NCI-H1694 (cell line): ENCODE measurements at places on chromosomes 3 and 15.
A peak's percentile ranks its signal among the peaks of the same experiment; 100 is the strongest.

DNA sequence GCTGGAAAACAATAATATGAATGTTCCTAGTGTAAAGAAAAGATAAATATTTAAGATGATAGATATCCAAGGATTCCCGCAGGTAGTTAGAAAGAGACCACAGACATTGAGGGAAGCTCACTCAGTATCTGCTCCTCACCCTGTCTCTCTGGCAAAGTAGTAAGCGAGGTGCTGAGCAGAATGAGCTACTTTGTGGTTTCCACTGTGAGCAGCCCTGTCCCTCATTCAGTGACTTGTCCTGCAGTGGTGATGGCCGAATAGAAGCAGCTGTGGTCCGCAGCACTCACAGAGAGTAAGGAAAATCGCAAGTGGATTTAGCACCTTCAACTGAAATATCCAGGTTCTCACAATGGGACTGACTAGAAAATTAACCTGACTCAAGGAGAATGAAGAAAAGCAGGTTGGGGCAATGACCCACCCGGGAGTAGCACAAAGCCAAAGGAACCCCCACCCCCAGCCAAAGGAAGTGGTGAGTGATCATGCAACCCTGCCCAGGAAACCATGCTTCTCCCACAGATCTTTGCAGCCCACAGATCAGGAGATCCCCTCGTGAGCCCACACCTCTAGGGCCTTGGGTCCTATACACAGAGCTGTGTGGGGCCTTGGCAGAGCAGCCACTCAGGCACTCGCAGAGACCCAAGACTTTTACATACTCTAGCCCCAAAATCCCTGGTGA, 21.8 kb upstream of the SLC25A38 start:
- DNase-seq, result no peak

DNA sequence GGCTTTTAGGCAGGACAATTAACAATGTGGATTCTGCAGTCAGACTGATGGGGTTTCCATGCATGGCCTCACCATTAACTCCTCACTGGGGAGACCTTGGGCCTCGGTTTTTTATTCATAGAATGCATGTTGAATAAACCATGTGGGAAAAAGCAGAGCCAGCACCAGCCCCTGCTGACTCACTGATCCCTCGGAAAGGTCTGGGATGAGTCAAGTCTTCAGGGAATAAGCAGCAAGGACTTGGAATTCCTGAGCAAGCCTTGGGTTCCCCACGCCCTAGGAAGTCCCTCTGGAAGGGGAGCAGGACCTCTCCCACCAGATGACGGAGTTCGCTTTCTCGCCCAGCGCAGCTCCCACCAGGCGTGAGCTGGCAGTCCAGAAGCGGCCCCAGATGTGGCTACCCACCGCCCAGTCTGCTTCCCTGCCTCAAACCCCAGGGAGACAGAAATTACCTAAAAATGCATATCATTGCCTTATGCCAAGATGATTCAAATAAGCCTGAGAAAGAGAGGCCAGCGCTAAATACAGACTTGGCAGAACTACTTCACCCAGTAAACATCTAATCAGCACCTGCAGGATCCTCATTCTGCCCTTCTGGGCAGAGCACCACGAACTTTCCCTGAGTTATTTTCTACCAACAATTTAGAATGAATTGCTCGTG, 45.4 kb downstream of the BTD start:
- no peak for DNase-seq

GRCh38 chr3:72151465-72152238, 366.7 kb upstream of the PROK2 start:
- no peak for DNase-seq

- DNase-seq, result no peak
These were observed 27.5 kb downstream of the APBA2 start for GRCh38 chr15:28913171-28913765.

- no peak for DNase-seq
These were observed 123.7 kb upstream of the HACD2 start for GRCh38 chr3:123708531-123708930.

GRCh38 chr15:62142736-62143135, 22.3 kb downstream of the C2CD4B start:
- no peak for DNase-seq

DNA sequence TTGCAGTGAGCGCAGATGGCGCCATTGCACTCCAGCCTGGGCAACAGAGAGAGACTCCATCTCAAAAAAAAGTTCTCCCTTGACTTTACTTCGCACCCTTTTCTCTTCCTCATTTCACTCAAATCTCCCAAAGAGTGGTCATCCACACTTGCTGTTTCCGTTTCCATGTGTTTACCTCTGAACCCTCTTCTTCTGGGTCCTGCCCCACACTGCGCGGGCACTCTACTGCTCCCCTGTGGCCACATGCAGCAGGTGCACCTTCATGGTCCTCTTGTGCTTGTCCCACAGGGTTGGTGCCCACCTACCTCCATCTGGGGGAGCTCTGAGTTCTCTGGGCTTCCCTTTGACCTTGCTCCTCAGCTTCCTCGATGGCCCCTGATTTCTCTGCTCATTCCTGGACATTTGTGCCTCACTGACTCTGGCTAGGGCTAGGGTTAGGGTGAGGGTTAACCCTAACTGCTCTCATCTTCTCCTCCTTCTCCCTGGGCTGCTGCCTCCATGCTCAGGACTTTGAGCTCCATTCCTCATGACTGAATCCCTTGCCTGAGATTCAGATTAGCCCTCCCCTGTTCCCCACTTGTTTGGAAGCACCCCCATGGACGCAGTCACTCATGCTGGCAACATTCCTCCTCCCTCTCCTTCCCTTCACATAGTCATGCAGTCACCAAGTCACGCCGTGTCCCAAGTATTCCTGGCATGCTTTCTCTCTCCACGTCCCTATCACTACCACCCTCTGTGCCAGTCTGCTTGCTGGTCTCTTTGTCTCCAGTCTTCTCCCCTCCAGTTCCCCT, 26.6 kb upstream of the KY start:
- DNase-seq, result no peak

- DNase-seq, result no peak
These were observed 279.1 kb upstream of the IGF1R start for GRCh38 chr15:98369081-98369716.

DNA sequence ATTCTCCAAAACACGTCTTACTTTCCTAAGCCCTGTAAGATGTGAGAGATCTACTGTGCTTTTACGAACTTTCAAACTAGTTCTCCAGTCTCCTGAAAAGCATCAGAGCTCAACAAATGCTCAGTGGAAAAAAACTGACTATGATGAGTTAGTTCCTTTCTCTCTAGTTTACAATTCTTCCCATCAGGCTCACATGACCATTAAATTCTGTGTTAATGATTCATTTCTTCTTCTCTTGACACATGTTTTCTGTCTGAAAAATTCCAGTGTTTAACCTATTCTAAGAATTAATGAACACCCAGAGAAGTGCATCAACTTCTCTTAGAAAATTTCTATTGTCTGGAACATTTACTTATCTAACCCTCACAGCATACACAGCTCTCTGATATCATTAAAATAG, 844.3 kb downstream of the SI start:
- no peak for DNase-seq

- peak; percentile 73 for DNase-seq
These were observed 4.4 kb upstream of the VPS8 start for GRCh38 chr3:184807549-184807948.

GRCh38 chr15:63759752-63760151, 74.0 kb downstream of the HERC1 start:
- no peak for DNase-seq

DNA sequence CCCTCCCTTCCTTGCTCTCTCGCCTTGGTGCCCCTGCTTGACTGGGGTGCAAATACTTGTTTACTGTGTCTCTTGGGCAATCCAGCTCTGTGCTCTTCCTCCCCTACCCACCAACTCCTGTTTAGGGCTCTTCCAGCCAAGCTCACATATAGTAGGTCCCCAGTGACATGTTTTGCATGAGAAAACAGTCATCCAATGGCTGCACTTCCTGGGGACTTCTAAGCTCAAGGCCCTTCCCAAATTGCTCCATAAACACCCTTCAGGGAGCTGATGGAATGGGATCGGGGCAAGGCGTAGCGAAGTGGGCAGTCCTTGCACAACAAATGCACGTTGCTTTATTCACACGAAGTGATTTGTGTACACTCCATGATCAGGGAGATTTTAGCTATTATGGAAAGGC, 9.4 kb upstream of the COPG1 start:
- DNase-seq, result no peak

- DNase-seq, result no peak
These were observed 49.5 kb downstream of the CMC1 start for GRCh38 chr3:28290863-28291300.

DNA sequence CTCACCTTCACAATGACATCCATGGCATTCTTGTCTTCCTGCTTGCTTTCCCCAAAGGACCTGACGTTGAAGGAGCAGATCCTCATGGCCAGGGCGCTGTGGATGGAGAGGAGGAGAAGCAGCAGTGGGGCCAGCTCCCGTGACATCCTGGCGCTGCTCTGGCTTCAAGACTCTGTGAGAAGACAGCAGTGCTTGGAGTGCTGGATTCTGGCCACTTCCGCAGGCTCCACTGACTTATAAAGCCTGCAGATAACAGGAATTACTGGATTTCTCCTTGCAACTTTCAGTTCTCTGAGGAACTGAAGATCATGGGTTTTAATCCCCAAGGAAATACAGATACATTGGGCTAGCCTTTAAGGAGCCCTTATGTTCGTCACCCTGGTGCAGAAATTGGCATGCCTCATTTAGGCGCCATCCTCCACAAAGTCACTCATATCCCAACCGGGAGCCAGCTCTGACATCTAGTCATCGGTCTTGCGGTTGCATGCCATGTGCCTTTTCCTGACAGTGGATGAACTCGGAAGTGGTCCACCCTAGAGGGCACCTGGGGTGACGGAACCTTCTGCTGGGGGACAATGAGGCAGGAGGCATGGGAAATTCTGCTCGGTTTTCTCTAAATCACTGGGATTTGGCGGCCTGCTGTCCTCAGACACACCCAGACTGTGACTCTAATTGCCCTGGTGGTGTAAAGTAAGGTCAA, at the start of gene DNASE1L3:
Gene DNASE1L3, minus strand, starts transcription at position 212 of the 700 bp plus-strand sequence. Its CDS starts 66 bp downstream, at position 146.
- no peak for DNase-seq

- DNase-seq, result no peak
These were observed 22.1 kb downstream of the HDAC11 start for GRCh38 chr3:13501958-13502790.

GRCh38 chr3:139619484-139619883, 58.3 kb downstream of the NMNAT3 start:
- DNase-seq, result no peak

DNA sequence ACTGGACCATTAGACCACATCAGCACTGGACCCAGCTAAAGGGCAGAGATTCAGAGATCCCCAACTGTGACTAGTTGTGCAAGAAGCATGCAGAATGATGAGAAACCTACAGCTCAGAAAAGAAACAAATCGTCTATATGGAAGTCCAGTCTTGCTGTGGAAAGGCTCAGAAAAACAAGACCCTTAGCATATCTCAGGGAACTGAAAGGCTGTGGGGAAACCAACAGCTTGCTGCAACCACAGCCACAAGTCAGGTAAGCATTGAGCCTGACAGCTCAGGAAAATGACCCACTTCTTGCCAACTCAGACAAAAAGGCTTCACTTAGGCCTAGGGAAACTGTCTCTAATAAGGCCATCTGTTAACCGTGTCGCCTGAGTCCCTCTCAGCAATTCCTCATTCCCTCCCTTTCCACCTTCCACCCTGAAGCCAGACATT, 145.6 kb downstream of the LSAMP start:
- peak; percentile 81 for DNase-seq

DNA sequence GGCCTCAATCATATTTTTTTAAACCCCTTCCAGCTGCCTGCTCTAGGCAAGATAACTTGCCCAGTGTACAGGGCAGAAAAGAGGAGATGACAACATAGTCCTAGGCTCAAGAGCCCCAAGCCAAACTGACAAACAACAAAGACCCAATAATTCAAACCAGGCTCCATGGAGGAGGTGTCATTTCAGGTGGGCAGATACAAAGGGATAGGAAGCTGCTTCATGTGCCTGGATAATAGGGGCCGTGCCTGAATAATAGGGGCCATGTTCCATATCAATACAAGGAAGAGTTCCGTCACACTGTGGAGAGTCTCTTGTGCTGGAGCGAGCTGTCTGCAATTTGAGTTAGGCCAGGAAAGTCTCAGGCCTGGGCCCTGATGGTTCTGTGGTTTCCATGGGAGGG, 35.4 kb upstream of the TRIM71 start:
- DNase-seq, result no peak

DNA sequence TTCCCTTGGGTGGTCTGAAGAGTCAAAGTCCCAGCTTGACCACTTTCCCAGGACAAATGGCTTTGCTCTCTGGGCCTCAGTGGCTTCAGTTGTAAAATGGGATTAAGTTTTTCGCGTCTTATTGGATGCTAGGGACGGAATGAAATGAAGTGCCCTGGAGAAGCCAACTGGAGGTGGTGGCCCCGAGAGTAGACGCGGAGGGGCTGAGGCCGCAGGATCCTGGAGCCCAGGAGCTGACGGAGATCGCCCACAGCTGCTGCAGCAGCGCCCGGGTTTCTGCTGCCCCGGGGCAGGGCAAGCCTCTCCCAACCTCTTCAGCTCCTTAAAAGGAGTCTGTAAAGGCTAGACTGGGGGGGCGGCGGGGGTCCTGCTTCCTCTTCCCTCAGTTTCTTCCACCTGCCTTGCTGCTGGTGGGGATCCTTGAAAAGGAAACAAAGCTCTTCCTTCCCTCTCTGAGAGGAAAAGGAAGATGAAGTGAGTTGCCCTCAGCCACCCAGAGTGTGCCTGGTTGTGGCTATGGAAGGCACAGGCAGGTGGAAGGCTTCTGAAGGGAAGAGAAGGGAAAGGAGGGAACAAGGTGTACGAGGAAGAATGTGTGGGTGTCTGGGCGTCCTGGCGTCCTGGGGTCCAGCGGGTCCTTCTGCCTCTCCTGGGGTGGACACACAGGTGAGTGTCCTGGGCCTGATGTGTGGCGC, 967 bp upstream of the BNC1 start:
- DNase-seq, result no peak

- no peak for DNase-seq
These were observed 151.9 kb upstream of the TLE3 start for GRCh38 chr15:70249616-70250015.
